LoVo (cell line): ENCODE measurements at places on chromosomes 12 and 14.

GRCh38 chr14:71733210-71733883 is 198.9 kb upstream of the RGS6 start:
- no peak for DNase-seq

DNA sequence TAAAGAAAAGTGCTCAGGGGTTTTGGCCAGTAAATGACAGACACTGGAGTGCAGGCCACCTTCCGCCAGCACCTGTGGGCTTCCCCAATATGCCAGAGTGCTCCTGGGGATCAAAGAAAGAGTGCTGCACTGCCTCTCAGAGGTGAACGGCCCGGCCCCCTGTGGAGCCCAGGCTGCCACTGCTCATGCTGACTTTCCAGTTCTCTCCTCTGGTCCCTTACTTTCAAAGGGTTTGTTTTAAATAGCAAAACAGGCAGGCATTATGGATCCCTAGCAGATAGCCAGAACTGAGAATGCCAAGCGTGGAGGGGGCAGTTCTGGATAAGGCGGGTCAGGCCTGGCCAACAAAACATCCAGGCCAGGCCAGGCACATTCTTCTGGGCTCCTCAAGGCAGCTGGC is 59.6 kb downstream of the MDM2 start:
- no peak for DNase-seq

GRCh38 chr12:124411281-124411878 is 116.5 kb downstream of the RFLNA start:
- no peak for DNase-seq

DNA sequence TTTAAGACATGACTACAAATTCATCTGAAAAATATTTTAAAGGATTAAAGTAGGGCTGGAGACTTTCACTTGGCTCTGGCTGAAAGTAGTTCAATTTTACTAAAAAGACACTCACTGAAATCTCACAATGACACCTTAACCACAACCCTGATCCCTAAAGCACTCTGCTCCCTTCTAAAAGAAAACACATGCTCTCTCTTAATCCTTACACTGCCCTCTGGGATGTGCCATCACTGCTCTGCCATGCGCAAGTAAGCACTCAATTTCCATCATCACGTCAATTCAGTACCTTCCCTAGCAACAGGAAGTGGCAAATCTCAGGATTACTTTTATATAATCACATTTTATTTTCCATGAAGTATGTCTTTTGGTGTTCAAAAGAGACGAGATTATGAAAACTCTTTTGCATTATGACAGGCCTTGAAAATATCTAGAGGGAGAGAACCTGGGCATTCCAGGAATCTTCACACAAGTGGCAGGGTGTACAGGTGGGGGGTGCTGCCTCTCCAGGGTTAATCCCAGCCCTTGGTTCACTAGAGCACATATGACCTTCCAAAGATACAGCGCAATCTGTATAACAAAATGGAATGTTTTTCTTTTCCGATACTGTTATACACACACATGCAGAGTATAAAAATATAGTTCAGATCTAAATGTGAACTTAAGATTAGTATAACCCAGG is 7.3 kb downstream of the ATG14 start:
- DNase-seq: no peak

DNA sequence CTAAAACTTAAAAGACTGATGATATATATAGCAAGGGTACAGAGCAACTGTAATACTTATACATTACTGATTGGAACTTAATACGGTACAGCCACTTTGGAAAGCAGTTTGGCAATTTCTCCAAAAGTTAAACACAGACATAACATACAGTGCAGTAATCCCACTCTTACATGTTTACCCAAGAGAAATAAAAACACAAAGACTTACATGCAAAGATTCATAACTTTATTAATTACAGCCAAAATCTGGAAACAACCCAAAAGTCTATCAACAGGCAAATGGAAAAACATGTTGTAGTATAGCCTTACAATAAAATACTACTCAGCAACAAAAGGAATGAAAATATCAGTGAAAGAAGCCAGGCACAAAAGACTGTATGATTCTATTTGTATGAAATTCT is 84.6 kb downstream of the GARIN6 start:
- DNase-seq: no peak

DNA sequence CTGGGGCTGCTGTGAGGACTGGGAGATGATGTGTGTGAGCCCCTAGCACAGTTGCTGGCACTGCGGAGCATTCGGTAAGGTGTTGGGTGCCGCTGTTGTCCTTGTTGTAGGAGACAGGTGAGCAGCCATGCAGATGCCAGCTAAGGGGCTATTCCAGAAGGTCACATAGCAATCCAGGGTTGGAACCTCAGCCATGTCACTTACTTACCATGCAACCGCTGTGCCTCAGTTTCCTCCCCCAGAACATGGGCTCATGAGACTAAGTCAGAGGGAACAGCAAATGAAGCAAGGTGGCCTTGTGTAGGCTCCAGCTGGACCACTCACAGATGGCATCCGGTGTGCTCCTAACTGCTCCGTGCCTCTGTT is 13.2 kb downstream of the DTX1 start:
- DNase-seq: no peak

DNA sequence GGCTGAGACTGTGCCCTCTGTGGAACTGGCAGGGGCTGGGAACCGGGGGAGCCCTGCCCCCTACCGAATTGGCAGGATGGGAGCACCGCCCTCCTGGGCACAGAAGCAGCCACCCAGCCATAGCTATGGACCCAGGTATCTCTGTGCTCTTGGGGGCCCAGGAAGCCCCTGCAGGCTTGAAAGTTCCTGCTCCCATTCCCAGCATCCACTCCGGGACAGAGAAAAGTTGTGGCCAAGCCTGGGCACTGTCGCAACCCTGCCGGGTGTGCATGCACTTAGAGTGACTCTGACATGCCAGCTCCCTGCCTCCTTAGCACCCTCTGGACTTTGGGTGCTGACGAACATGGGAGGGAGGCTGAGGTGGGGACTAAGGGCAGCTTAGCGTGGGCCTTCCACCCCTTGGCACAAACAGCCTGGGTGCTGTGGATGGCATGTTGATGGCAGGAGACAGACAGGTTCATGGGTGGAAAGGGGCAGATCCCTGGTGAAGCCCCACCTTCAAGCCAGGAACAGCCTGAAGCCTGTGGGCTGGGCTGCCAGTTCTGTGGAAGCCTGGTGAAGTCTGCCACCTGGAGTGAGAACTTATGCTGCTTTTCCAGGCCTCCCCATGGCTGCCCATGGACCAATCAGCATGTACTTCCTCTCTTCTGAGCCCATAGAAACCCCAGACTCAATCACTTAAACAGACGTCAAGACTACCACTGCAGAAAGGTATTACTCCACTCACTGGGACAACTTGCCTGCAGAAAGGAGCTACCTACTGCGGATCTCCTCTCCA is 279.0 kb downstream of the ATXN7L3B start:
- DNase-seq: no peak

- DNase-seq: no peak
Observed at GRCh38 chr12:59155448-59155847, 235.1 kb upstream of the LRIG3 start.

DNA sequence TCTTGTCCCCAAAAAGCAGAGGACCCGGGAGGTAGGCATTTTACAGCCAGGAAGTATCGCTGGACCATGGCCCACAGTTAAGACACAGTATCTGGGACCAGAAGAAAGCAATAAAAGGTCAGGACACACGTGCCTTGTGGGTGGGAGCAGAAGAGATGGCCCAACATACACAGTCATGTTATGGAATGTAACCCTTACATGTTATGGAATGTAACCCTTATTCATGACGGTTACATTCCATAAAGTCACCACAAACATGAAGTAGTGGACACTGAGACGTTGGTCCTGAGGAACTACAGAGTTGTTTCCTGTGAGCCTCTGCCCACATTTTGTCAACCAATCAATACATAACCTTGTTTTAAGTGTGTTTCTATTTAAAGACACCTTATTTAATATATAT is 285.6 kb upstream of the FKBP4 start:
- no peak for DNase-seq

DNA sequence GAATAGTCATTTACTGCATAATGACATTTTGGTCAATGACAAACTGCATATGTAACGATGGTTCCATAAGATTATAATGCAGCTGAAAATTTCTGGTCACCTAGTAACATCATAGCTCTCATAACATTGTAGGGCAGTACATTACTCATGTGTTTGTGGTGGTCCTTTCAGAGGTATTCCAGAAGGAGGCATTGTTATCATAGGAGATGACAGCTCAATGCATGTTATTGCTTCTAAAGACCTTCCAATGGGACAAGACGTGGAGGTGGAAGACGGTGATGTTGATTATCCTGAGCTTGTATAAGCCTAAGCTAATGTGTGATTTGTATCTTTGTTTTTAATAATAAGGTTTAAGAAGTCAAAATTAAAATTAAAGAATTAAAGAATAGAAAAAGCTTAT is 43.8 kb upstream of the TSPAN11 start:
- no peak for DNase-seq

GRCh38 chr12:106452309-106452708 is 94.8 kb downstream of the POLR3B start:
- no peak for DNase-seq

- DNase-seq: peak; percentile 63
Observed at GRCh38 chr12:1595690-1596347, 1.4 kb upstream of the FBXL14 start.

DNA sequence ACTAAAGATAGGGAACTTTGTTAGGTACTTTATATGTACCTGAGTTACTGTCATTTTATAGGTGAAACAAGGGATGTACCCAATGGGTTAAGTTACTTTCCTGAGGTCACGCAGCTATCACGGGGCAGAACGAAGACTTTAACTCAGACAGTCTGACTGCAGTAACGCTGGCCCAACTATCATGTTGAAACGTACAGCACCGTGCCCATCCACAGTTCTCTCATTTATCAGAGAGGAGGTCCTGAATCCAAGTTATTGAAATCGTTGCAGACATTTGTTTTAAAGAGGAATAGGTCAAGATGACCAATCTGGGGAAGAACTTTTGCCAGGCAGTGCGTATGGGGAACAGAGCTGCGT is 587 bp upstream of the C12orf75 start:
- no peak for DNase-seq

- no peak for DNase-seq
Observed at GRCh38 chr14:33477797-33478196, 473.1 kb downstream of the EGLN3 start.

GRCh38 chr12:126607867-126608266 is 1542.6 kb downstream of the AACS start:
- DNase-seq: no peak

GRCh38 chr14:34190717-34191116 is 239.8 kb upstream of the EGLN3 start:
- no peak for DNase-seq

DNA sequence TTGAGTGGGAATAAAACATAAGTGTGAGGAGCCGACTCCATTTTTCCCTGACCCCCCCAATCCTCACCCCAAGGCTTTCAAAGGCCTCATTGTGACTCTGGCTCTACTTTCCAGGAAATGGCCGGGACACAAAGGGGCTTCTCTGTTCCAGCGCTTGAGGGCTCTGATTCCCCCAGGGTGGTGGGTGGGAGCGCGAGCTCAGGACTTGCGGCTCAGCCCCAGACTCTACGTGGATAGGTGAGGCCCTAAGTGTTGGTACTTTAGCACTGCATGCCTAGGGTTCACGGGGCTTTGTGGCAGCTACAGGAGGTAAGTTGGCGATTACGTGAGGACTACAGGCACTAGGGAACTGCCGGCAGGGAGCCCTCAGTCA is 553 bp downstream of the CNPY2 start:
- no peak for DNase-seq

- DNase-seq: peak; percentile 90
Observed at GRCh38 chr14:30558675-30559555, at the start of gene G2E3. Gene G2E3 (plus strand): TSS chr14:30559158. CDS start chr14:30581080, 21,922 bp downstream.

- no peak for DNase-seq
Observed at GRCh38 chr14:71488703-71489191, 443.5 kb upstream of the RGS6 start.

DNA sequence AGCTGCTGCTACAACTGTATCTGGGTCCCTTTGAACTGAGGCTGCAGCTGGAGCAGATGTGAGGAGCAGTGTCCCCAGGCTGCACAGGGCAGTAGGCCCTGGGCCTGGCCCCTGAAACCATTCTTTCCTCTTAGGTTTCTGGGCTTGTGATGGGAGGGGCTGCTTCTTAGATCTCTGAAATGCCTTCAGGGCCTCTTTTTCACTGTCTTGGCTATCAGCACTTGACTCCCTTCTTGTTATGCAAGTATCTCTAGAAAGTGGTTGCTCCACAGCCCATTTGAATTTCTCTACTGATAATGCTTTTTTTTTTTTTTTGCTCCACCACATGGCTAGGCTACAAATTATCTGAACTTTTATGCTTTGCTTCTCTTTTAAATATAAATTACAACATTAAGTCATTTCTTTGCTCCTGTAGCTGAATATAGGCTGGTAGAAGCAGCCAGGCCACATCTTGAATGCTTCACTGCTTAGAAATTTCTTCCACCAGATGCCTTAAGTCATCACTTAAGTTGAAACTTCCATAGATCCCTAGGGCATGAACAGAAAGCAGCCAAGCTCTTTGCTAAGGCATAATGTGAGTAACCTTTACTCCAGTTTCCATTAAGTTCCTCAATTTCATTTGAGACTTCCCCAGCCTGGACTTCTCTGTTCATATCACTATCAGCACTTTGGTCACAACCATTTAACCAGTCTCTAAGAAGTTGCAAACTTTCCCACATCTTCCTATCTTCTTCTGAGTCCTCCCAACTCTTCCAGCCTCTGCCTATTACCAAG is 41.1 kb downstream of the ACSM4 start:
- no peak for DNase-seq

GRCh38 chr14:104253901-104254353 is 115.5 kb downstream of the KIF26A start:
- no peak for DNase-seq

DNA sequence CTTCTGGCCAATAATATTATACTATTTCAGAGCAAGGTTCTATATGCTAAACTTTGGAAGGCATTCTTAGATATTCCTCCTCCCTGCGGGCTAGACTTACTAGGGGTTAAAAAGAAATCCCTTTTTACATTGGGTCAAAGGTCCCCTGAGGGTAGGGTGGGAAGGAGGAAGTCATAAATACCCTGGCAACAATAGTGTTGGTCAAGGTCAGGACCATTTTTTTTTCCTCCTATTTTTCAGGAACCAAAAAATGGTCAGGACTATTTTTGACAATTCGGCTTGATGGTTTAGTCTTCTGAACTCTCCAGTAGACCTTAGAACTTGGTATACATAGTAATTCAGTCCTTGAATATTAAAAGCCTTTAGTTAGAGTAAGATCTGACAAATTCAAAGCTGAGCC is 4.5 kb upstream of the NANOG start:
- DNase-seq: no peak

- no peak for DNase-seq
Observed at GRCh38 chr12:73547421-73547820, 990.2 kb upstream of the ATXN7L3B start.

DNA sequence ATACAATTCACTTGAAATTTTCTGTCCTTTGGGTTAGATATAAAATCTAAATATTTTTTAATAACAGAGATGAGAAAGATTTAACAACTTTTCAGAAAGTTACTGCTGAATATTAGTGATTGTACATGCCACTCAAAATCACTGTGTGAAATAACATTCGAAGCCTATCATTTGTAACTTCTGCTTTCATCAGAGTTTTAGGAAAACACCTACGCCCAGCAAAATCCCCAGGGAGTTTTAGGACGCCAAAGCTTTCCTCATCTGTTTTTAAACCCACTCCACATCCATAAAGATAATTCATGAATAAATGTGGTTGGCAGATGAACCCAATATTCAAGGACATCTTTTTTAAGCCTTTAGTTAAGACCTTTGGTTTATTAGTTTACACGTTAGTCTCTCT is 23.9 kb downstream of the TC2N start:
- DNase-seq: no peak
